ENCODE measurements at places on chromosomes 6 and 20. TPM values are rescaled to one million over a fixed set of nuclear protein-coding genes. Genes with fewer than 3 reads are reported as not detected.

GRCh38 chr6:154510144-154510905 lies at the start of gene CNKSR3:
CNKSR3 (minus strand) TSS chr6:154510685; CDS start chr6:154510114, 571 bp downstream.
- DNase-seq = peak; percentile 76

DNA sequence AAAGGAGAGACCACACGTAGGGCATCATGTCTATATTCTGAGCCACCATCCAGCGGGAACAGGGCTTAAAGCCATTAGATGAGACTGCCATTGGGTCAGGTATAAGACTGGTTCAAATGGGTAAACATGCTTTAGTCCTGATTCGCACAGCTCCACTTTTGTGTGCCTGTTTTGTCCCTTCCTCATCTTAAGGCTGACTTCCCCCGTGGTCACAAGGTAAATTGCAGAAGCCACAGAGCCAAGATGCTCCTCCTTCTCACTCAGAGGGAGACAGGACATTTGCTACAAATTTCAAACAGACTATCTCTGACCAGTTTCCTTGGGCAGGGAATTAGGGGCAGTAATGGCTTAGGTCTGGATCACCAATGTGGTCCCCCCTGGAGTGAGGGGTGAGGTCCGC lies 11.4 kb upstream of the IFNGR1 start:
- DNase-seq = no peak

DNA sequence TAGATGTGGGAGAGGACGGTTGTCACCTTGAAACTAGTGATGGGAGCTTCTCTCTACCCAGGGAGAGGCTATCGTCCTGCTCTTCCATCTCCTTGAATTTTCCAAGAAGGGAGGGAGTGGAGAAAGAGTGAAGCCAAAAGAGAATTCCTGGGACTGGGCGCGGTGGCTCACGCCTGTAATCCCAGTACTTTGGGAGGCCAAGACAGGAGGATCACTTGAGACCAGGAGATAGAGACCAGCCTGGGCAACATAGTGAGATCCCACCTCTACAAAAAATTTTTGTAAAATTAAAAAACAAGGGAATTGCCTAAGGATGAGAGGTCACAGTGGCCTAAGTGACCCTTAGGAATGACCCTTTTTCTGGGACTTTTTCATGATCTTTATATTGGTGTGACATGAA lies 8.8 kb downstream of the MYH7B start:
- DNase-seq = no peak

DNA sequence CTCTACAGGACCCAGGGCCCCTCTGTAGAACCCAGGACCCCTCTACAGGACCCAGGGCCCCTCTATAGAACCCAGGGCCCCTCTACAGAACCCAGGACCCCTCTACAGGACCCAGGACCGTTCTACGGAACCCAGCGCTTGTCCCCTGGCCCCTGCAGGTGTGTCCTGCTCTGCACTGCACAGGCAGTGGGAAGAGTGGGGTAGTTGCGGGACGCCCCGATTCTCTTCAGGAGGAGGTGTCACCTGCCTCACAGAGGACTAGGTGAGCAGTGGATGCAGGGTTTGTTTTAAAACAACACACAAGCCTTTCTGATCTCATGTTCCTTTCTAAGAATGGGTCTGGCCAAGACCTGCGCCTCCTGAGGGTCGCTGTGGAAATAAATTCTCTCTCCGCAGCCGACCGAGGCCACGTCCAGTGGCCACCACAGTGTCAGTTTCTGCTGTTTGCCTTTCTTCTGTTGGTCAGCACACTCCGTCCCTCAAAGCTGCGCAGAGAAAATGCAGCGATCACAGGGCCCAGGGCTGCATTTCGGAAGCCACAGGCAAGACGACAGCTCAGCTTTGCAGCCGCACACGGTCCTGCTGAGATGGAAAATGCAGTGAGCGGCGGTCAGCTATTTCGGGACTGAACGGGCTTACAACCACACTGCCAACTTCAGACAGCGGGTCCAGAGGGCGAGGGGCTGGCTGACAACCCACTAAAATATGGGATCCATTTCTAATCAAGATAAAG lies 135.2 kb downstream of the DLL1 start:
- DNase-seq = no peak

GRCh38 chr6:142871910-142872331 lies 73.1 kb downstream of the HIVEP2 start:
- DNase-seq = peak; percentile 82

GRCh38 chr6:118810420-118811027 lies 83.4 kb upstream of the ASF1A start:
- DNase-seq = no peak

- DNase-seq = no peak
Measured at GRCh38 chr6:41074692-41075436, 2.1 kb downstream of the NFYA start.

DNA sequence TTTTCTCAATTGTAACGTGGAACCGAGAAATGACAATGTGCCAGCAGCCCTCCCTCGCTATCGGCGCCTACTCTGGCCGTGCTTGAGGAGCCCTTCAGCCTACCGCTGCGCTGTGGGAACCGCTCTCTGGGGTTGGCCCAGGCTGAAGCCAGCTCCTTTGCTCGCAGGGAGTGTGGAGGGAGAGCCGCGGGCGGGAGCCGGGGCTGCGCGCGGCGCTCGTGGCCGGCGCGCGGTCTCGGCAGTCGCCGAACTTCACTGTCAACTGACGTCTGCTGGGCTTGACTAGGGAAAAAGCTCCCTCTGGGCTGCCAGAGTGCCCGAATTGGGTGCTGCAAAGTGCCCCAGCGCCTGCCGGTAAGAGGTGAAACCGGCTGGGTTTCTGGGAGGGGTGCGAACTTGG lies 29.7 kb upstream of the GCNT2 start:
- no peak for DNase-seq

DNA sequence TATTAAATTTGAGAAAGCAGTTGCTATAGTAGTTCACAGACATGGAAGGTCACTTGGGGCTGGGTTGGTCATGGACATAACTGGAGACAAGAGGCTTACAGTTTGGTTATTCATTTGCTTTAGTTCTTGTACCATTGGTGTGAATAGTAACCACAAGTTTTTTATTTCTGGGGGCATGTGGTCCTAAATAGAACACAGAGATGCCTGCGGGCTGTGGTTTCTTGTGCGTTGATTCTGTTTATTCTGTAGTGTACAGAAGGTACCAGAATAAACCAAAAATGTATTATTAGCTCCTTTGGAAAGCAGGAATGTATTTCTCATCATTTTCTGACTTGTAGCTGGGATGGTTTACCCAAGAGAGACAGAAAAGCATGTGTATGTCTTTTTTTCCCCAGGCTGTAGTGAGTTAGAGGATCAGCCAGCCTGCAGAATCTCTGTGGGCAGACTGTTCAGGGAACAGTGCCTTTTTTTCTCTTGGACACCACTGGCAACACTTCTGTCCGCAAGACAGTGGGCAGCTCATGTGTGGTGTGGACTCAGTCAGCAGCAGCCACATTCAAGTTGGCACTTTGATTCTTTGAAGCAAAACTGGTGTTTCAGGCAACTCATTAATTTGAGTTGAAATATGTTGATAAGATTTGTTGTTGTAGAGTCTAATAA lies 122.1 kb downstream of the LRRC1 start:
- no peak for DNase-seq

DNA sequence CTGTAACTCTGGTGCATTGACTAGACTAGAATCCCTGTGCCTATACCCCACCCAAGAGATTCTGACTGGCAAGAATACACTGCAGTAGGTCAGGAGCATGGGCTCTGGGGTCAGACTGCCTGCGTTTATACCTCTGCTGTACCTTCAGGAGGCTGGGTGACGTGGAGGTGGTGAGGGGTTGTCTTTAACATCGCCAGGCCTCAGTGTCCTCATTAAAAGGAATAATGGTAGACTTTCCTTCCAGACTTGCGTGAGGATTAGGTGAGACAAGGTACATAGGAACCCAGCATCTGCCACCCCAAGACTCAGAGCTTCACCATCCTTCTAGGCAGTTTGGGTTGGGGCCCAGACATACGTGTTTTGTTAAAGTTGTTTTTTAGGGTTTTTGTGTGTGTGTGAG lies 44.3 kb downstream of the TM9SF4 start:
- DNase-seq = no peak

DNA sequence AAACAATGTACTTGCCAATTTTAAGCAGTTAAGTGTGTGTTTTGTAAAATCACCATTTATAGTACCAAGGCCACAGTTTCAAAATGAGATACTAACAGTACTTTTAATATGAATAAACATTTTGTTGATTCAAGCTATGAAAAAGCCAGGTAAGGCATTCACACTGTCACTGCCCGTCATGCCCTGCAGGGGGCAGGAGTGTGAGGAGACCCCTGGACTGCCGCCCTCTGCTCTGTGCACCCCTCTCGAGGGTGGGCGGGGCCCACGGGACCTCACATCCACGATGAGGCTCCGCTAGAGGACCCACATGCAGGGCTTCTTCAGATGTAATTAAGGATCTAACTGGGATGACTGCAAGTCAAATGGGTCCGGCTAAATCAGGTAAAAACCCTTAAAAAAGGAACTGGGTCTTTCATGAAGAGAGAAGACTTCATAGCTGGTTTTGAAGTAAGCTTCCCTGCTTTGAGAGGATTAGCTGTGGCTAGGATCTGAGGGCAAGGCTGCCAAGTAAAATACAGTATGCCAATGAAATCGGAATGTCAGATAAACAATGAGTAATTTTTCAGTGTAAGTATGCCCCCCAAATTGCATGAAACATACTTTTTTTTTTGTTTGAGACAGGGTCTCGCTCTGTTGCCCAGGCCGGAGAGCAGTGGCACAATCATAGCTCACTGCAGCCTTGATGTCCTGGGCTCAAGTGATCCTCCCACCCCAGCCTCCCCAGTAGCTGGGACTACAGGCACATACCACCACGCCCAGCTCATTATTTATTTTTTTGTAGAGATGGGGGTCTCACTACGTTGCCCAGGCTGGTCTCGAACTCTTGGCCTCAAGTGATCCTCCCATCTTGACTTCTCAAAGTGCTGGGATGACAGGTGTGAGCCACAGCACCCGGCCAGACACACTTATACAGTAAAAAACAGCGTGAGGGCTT lies 18.7 kb downstream of the DIDO1 start:
- DNase-seq = no peak

The MYLK2 gene
- 0.14 TPM for total RNA-seq

The APCDD1L gene
- total RNA-seq = 1.7 TPM

The RFX6 gene
- not detected for total RNA-seq

The HLA-DQA1 gene
- total RNA-seq = not detected

The SHLD1 gene
- total RNA-seq = 4.3 TPM

The C6orf58 gene
- total RNA-seq = not detected
